CD4-positive, alpha-beta T cell treated with Interleukin-12 subunit alpha and Interleukin-12 subunit beta, for 1 hour (primary cell): ENCODE measurements at places on chromosomes 2 and 18.

DNA sequence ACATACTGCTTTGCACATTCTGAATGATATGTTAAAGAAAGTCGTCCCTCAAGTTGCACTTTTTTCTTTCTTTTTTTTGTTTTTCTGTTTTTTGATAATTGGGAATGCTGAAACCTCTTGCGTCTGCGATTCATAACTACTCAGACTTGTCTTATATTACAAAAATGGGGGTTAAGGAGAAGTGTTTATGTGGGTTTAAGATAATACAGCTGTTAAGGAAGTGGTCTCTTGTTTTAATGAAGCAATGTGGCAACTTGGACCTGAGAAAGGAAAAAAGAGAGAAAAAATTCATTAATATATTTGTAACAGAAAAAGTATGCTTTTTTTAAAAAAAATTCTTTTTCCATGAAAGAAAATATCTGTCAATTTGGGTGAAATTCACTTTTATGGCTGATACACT, 268.5 kb upstream of the CCDC68 start:
- DNase-seq: no peak

DNA sequence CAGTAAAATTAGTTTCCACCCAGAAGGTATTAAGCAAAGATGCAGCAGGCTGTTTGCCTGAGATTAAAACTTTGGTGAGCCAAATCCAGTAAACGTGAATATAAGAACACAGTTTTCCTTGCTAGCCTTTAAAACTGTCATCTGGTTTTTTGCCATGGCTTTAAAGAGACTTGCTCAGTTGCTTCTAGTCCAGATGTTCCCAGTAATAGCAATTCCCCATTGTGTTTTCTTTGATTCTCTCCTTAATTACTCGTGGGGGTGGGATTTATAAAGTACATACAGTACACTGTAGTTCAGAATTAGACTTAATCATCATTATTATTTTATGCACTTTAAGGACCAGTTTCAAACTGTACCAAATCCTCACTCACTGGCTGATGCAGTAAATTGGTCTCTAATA, 303.5 kb upstream of the ZNF804A start:
- no peak for DNase-seq

GRCh38 chr2:62071126-62071598, 124.8 kb upstream of the B3GNT2 start:
- DNase-seq: no peak

DNA sequence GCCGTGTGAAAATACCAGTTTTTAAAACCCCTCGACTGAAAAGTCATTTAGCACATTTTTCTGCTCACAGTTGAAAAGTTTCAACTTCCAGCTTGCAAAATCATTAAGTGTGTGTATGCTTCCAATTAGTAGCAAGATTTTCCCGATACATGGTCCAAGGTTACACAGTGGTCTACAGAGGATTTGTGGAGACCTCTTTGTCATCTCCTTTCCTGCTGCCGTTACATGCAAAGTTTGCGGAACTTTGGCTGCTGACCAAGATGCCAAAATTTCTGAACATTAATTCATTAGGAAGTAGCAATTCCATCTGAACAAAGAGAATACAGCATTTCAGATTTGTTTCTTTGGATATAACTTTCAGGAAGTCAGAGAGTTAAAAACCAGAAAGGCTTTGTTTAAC, 474.6 kb downstream of the PLCL1 start:
- DNase-seq: no peak

DNA sequence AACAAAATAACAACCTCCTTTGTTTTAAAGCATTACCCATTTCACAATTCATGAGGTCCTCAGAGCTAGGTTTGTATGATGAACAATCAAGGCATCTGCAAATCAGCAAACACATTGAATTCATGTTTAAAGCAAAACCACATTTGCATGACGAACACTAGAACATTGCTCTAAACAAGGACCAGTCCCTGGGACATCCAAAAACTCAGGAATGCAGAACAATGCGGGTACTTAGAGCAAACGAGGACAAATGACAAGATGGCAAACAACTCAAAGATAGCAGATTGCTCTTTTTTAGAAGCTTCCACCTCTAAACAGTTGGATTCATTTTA, 45.7 kb upstream of the RALBP1 start:
- DNase-seq: no peak
